ENCODE measurements at places on chromosomes 2 and 18.

GRCh38 chr2:43890855-43891254 is 52.1 kb downstream of the ABCG8 start:
- no peak for DNase-seq

DNA sequence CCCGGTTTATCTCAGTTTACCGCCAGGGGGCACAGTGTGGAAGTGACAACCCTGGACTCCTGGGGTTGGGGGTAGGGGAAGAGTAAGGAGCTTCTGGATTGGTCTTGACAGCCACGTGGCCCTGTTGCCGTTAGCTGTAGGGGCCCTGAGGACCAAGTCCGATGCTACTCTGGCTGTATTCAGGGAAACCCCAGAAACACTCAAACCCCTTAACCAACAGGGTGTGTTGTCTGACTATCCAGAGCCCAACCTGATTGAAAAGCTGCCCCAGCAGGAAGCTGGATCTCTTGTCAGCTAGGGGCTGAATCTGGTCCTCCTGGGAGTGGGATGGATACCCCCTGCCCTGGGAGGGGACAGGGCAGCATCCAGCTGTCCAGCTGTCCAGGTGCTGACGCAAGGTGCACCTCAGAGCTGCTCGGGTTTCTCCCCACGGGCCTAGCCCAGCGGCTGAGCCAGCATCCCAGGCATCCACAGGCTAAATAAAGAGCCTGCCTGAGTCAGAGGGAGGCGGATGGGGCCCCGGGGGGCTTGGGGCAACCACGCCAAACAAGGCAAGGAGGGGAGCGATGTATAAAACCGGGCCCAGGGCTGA is 3.1 kb upstream of the GMPPA start:
- no peak for DNase-seq

DNA sequence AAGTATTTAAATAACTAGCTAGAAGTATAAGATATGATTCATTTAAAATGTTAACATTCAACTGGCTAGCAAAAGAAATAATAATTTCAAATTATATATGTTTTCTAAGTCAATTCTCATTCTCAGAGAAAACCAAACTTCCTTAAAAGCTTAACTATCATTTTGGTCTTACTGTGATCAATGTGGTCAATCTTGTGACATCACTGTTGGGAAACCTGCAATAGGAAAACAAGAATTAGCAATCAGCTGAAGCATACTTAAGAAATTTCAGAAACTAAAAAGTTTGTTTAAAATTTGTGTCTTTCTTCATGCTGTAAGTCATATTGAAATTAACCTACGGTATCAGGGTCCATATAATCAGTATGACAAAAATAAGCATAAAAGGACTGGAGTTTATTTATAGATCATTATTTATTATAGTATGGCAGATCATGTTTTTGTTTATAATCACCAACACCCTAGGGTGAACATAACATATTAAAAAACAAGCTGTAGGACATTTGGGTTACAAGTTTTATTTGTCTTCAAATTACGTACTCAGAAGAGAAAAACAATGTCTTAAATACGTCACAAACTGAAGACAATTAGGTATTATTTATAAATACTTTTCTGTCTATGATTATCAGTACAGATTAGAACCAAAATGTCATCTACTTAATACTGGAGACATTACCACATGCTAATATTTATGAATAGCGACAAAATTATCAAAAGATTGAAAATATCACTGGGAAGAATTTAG is 60.5 kb downstream of the BAZ2B start:
- no peak for DNase-seq

DNA sequence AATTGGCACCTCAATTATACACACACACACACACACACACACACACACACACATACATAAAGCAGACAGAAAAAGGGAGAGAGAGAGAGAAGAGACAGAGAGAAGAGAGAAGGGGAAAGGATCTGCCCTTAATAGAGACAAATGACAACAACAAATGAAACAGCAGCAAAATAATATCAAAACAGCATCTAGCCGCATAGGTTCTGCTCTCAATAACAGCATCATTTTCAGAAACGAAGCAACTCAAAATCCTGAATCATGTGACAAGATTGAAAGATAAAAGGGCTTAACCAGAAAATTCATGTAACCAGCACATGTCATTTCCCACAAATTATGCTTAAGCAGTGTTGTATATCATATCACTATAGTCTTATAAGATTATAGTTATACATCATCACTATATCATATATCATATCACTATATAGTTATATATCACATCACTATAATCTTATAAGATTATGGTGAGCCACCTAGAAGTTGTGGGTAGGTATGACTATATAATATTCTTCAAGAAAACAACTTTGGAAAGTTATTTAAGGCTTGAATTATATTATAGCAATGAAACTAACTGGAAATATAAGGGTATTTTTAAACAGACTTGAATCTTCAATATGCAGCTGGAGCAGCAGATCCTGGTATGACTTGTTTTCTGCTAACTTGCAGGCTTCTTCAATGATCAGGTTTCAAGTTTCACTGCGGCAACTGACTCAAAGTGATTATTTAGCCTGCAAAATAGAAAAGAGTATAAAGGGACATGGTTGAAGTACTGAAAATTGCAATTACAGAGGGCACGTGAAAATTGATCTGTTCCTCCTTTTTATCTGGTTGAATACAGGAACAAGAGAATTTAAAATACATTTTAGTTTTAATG is 16.1 kb upstream of the VPS54 start:
- no peak for DNase-seq

GRCh38 chr2:74671479-74671878 is 17.4 kb downstream of the SEMA4F start:
- no peak for DNase-seq

DNA sequence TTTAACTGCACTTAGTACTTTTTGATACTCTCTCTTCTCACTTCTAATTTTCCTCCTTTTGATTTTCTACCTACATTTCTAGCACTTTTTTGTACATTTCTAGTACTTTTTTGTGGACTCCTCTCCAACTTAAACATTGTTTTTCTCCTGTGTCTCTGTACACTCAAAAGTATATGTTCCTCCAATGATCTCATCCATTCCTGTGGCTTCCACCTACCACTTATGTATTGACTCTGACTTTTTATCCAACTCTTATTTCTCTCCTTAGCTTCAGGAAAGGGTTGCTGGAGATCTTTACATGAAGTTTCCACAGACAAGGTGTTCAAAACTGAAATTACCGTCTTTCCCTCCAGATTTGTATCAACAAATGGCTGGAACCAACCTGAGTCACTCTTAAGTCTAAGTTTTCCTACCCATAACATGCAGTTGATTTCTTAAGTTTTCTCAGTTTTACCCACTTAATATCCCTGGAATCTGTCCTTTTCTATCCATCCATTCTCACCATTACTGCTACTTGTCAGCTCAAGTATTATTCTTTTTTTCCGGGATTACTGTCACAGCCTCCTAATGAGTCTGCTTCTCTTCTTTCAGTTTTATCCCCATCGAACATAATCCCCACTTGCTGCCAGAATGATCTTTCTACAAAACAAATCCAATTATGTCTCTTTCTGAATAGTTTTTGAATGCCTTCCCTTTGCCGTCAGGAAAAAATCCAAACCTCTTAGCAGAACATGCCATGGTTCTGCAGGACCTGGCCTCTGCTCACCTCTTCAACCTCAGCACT is 22.6 kb upstream of the PELI1 start:
- DNase-seq = no peak

GRCh38 chr18:77405096-77405495 is 155.4 kb downstream of the GALR1 start:
- no peak for DNase-seq

- no peak for DNase-seq
Observed at GRCh38 chr2:11745613-11746375, 638 bp upstream of the LPIN1 start.

DNA sequence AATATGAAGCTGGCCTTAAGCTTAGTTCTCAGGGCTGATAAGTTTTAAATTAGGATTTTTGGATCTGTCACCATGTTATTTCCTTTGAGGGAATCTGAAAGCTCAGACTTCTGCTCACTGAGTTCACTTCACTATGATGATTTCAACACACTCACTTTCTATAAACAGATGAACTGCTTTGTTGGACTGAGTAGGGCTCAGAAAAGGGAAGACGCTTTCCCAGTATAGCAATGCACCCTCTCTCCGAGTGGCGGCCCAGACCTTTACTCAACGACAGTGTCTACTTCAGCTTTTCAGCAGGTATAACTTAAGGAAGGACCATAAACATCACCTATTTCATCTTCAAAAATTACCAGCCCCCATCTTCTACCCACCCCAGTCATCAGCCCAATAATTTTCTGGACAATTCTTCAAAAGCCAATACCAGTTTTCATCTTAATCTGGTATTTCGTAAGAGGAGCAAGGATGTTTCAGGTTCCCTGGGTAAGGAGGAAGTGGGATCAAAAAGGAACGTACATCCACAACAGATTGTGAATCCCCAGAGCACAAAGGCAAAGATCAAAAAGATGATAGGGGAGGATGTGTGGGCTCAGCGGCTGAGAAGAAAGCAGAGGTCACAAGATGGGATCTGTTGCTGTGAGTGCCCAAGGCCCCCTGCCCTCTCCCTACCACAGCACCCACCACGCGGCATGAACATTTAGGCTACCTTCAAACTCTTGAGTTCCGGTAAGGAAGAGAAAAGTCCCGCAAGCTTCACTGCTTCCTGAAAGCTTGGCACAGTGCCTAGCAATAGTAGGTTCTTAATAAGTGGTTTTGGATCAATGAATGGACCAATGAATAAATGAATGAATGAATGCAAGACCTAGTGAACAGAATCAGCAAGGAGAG is 41.9 kb downstream of the LPIN2 start:
- no peak for DNase-seq

GRCh38 chr2:242011516-242011915 is 142.0 kb downstream of the RTP5 start:
- no peak for DNase-seq

DNA sequence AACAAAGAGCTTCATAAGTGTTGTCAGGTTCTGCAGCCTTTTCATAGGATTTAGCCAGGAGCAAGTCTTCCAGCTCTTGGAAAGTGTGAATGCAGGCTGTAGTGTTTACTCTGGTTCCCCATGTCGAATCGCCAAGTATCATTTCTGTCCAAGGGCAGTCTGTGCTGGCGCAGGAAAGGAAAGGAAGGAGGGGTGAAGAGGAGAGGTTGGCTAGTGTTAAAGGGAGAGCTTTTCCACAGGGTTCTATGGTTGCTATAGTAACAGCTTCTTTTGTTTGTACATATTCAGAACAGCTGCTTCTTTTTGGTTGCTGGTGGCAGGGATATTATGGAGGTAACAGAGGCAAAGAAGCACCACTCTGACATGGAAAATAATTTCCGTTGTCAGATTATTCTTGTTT is 69.9 kb downstream of the KCNH7 start:
- DNase-seq = no peak

- DNase-seq = no peak
Observed at GRCh38 chr2:121099329-121100290, 185.4 kb downstream of the TFCP2L1 start.

DNA sequence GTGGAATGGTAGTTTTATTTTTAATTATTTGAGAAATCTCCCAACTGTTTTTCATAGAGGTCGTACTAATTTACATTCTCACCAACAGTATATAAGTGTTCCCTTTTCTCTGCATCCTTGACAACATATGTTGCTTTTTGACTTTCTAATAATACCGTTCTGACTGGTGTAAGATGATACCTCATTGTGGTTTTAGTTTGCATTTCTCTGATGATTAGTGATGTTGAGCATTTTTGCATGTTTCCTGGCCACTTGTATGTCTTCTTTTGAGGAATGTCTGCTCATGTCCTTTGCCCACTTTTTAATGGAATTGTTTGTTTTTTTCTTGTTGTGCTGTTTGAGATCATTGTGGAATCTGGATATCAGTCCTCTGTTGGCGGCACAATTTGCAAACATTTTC is 242.5 kb downstream of the ZNF521 start:
- DNase-seq = no peak

- no peak for DNase-seq
Observed at GRCh38 chr2:158187908-158188307, 86.2 kb downstream of the UPP2 start.

DNA sequence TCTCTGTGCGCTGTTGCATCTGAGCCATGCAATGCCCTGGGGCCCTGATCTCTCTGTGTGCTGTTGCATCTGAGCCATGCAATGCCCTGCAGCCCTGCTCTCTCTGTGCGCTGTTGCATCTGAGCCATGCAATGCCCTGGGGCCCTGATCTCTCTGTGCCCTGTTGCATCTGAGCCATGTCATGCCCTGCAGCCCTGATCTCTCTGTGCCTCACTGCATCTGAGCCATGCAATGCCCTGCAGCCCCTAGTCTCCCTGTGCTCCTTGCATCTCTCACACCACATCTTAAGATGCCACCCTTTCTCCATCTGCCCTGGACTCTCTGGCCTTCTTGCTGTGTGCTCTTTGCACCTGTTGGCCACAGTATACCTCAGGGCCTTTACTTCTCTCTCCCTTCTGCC is 56.2 kb downstream of the SOX11 start:
- DNase-seq = no peak

DNA sequence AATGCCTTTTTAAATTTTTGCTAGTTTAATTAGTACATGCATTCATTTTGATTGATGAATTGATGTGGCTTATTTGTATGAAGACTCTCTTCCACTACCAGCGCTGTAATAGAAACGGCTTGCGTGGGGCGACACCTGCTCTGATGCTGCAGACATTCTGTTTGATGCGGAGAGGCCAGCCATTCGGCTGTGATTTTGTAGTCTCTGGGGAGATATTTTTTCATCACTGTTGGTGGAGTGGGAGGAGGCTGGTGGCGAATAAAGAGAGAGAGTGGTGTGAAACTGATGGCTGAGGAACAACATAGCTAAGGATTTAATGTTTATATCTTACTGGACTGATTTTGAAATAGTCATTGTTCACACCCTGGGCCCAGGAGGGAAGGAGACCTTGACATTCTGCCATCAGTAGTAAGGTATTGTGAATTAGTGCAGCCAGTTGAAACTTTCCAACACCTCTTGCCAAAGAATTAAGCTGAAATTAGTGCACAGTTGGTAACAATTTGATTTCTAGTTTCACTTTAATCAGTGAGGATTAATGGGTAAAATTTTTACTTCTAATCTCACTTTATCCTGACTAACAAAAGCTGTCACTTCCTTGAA is 224.1 kb downstream of the MTX2 start:
- no peak for DNase-seq

DNA sequence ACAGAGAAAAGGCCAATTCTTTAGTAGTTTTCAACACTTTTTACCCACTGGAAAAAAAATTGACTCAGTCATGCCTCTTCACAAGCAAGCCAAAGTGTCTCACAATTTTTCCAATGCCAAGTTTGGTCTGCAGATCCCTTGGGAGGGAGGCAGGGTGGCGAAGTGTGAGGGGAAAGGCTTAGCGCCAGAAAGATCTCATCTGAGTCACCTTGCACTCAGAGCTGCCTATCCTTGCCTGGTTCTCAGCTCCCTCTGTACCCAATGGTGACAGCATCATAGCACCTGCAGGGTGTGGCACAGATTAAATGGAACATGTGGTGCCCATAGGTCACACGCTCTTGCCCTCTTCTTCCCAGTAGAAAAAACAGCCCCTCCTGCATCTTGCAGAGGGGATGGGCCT is 55.2 kb upstream of the GYPC start:
- no peak for DNase-seq

- DNase-seq = no peak
Observed at GRCh38 chr18:56501896-56502295, 136.5 kb downstream of the TXNL1 start.

Measured in cortex of kidney (tissue), 1 donor.